ENCODE measurements at places on chromosomes 6 and 20.

GRCh38 chr6:157248264-157248663 lies 75.1 kb downstream of the TMEM242 start:
- DNase-seq, result no peak

DNA sequence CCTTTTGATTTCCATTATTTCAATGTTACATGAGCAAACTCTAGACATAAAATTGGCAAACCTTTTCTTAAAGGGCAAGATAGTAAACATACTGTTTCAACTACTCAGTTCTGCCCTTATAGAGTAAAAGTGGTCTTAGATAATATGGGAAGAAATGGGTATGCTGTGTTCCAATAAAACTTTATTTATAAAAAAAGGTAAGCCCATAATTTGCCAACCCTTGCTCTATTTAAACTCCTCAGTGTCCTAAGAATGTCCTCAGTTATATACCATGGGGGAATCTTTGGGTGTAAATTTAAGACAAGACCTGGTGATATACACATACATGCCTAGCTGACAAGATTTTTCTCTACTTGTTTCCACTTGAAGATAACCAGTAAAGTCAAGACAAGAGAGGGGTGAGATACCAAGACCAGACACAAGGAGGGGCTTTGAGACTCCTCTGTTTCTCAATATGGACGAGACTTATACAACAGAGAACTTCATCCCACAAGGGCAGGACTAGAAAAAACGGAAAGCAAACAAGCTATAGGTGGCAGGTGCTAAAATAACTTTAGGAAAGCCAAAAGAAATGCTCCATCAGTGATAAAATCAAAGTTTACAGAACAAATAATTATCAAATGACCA lies 10.5 kb downstream of the SNX3 start:
- no peak for DNase-seq

- DNase-seq, result no peak
Observed at GRCh38 chr20:8858181-8858787, 210.6 kb upstream of the PLCB4 start.

DNA sequence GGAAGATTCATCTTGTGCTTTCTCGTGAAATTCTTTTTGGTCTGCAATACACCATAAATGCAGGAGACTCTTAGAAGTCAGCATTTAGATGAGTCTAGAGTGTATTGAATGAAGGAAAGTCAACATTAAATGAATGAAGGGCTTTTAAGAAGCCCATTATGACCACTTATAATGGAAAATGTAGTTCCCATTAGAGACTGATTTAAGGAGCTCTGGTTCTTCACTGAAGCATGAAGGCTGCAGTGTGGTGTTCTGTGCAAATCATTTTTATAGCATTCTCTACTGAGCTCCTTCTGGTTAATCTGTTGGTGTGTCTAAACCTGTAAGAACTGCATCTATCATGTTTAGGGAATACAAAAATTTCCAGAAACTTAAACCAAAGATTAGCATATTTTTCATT lies 19.7 kb downstream of the NCOA7 start:
- DNase-seq, result no peak

DNA sequence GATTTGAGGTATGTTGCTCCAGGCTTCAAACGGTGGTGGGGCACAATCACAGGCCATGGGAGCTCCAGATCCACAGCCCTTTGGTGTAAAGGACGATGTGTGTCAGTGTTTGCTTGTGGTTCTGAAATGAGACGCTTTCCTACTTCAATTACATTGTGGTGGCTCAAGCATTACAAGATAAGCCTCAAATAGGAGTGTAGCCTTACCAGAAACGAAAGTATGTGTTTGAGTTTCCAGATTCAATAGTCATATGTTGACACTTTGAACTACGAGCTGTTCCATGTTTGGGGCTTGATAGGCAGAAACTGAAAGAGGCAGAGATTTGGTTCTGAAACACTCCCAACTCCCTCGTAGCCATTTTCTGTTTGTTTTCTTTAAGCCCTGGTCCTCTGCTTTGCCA lies 187.1 kb downstream of the MYLK4 start:
- no peak for DNase-seq

DNA sequence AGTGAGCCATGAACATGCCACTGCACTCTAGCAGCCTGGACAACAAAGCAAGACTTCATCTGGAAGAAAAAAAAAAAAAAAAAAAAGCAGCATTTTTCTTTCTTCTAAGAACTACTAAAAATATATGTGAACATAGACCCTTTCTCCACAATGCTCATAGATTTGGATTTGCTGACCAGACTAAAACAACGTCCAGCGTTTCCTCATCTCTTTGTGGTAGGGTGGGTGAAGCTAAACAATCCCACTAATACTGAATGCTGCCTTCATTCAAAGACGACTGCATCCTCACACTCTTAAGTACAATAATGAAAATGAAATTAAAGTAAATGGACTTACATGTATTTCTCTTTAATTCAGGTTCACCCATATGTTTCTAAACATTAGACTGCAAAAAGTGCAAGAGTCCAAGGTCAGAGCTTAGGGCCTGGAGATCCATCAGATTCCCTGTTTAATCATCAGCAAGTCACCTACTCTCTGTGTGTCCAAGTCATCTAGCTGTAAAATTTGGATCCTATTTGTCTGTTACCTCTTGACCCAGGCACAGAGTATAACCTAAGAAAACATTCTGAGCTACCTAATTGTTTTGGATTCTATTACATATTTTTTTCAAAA lies 99.4 kb upstream of the NHSL1 start:
- DNase-seq, result no peak

- no peak for DNase-seq
Observed at GRCh38 chr6:107062691-107063090, 34.7 kb downstream of the MTRES1 start.

DNA sequence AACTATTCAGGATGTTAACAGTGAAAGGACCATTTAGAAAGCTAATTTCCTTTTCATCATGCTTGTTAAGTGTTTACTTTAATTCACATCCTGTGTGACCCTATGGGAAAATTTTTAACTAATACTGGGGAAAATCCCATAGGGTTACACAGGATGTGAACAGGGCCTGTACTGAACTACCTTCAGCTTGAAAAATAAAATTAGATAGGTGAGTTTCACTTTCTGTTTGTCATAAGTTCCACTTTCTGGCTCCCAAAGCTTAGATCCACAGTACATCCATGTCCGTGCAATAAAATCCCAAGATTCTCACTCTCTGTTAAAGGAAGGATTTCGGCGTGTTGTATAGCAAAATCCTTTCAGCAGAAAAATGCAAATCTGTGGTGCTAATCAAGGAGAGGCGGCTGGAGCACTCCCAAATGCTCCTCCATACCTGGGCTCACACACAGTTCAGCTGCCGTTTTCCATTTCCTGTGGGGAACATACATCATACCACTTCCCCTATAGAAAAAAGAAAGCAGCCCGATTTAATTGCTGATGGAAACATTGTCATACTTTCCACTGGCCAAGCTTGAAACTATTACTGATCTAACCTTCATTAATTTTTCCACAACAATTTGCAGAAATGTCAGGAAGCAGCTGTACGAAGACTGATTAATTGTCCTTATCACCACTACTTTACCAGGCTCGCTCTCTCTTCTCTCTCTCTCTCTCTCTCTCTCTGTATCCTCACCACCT lies 125.2 kb downstream of the HIVEP2 start:
- peak; percentile 66 for DNase-seq

- no peak for DNase-seq
Observed at GRCh38 chr6:68635412-68635705, 277 bp downstream of the ADGRB3 start.

GRCh38 chr6:25641940-25642666 lies 9.9 kb upstream of the SCGN start:
- no peak for DNase-seq

DNA sequence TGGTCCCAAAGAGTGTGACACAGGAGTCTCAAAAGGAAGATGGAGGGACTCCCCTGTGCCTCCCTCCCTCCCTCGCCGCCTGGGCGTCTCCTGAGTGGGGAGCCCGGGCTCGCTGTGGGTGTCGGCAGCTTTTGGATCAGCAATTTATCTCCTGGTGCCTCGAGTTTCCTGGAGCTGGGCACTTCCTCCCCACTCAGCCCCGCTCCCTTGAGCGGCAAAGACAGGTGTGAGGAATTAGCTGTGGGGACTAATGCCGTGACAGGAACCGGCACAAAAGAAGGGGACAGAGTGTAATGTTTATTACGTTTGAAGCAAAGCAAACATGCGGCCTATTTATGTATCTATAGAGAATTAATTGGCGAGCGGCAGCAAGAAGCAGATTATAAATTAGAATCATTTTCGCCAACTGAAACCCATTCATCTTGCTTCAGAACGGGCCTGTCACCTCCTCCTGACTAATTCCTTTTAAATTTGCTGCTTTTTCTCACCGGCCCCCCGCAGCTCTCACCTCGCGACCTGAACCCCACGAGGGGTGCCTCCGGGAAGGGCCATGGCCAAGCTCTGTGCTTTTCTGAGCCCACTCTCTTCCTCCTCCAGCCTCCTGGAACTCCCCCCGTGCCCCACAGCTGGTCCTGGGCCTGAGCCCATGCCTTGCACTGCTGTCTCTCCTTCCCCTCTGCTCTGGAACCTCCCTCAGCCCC lies 8.8 kb upstream of the CDH22 start:
- no peak for DNase-seq

DNA sequence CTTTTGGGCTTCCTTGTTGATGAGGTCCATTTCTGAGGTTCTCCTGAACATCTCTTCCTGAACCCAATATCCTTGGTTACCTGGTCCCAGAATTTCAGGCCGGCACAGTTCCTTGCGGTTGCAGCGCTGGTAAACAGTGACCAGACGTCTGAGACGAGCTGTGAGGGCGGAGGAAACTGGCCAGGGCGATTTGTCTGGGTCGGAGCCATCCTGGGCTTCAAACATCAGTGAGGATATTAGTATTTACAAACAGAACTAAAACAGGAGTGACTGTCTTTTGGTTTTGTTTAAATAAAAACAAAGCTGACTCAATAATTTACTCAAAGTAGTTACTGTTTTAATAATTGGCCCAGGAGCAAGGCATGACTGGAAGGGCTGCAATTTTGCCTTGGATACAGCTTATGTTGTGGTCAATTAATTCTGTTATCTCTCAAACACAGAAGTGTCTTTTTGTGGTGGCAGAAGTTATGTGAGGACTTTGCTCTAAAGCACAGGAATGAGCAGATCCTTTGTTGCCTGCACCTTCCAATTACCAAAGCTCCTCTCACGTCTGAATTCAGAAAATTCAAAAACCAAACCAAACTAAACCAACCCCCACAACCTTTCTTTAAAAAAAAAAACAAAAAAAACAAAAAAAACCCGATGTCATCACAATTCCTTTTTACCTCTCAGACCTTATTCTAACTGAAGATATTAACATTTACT lies 58.7 kb upstream of the EMILIN3 start:
- DNase-seq, result no peak

DNA sequence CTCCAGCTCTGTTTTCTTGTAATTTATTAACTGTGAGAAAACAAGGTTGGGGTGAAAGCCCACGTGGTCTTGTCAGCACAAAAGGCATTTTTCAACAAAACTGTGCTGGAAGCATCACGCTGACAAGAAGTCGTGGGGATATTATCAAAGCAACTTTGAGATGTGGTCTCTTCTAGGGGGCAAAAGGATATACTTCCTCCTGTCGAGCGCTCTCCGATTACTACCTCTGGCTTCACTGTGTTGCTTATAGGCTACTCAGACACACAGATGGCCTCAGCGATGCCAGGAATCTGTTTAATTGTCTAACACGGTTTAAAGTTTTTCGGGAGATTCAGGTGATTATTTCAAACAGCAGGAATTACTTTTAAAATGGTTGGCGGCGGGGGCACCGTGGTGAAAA lies 275.9 kb upstream of the SOX4 start:
- no peak for DNase-seq

DNA sequence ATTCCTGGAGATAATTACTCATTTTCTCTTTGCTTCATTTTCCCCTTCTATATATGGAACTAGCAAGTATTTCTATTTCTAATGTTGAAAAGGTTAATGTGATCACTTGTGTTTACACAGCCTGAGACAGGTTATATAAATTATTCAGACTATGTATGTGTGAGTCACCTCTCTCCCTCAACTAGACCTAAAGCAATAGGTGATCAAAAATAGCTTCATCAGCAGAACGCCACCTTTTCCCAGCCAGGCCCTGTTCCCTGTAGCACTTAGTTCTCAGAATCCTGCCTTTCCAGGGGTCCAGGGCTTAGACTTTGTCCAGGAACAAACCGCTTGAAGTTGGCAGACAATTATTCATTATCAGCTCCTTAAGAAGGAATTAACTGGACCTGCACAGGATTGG lies 125.3 kb upstream of the EXOC2 start:
- DNase-seq, result no peak

- no peak for DNase-seq
Observed at GRCh38 chr6:165321555-165322145, 12.2 kb upstream of the C6orf118 start.

DNA sequence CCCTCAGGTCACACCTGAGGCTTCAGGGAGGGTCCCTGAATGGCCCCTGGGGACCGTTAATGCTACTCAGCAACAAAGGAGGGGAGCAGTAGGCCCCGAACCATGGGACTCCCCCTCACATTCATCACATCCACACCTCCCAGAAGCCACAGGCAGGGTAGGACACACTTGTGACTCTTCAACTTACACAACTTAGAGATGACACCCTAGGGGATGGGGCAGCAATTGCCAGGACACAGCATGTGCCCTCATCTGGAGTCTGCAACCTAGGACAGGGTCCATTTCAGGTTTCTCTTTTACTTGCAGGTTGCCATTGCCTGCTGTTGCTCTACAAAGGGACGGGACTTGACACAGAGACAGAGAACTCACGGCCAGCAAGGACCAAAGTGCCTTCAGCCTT lies 770 bp downstream of the ULBP3 start:
- no peak for DNase-seq

DNA sequence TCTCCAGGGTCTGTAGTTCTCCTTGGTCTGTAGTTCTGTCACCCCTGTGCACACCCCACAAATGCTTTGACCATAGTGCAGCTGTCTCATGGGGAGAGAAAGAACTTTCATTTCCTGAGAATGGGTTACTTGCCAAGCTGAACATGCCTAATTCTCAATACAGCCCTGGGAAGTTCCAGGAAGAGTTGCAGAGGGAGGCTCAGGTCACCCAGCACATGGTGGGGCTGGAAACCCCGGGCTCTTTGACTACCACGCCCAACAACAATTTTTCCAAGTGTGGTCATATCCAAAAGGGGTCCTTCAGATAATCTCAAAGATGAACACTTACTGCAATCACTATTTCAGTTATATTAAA lies 2.2 kb upstream of the PTPRA start:
- DNase-seq, result no peak

- DNase-seq, result no peak
Observed at GRCh38 chr6:14079433-14079832, 38.1 kb upstream of the CD83 start.

DNA sequence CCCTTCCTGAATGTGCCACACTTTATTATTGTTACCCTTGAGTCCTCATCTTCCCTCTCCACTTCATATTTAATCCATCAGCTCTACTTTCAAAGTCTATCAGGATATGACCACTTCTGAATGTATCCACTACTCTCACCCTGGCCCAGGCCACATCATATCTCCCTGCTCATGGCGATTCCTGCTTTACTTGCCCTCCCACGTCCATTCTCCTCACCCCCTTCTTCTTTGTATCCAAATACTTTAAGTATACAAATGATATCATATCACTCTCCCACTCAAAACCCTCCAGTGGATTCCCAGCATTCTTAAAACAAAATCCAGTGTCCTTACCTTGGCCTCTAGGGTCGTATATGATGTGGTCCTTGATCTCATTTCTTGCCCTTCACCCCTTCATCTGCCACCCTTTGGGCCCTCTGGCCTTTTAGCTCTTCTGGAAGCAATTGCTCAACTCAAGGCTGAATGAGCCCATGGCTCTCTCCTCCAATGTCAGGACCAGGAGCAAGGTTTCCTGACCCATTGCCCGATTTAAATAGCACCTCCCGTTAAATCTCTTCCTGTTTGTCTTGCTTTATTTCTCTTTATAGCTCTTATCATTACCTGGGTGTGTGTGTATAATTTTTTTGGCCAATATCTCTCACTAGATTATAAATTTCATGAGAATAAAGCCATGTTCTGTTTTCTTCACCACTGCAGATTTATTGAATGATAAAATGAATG lies 205.9 kb upstream of the ECI2 start:
- no peak for DNase-seq
